ENCODE measurements at places on chromosomes 3 and 15.
A peak's percentile ranks its signal among the peaks of the same experiment; 100 is the strongest.

DNA sequence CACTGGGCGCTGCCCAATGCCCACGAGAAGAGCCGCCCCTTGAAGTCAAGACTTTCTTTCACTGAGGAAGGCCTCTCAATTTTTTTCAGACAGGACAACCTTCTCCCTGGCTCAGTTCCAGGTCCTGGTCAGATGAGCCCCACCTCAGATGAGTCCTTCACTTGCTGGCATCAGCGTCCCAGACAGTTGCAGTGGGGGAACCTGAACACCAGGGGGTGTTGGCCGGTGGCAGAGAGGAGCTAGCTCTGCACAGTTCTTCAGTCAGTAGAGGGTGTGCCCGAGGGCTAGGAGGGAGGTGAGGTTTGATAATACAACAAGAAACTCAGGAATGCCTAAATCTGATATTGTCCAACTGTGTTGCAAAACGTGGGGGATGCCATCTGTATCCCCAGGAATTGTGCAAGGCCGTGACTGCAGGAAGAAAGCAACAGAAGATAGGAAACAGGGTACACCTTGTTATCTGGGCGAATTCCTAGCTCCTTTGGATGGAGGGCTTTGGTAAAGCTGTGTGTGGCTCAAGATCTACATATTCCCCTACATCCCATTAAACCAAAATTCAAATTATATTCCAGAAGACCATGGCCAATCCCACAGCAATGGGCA lies 34.3 kb downstream of the CCR3 start:
- peak; percentile 62 for DNase-seq

- DNase-seq: no peak
Observed at GRCh38 chr15:81781395-81781794, 264.4 kb downstream of the MEX3B start.

- DNase-seq: no peak
Observed at GRCh38 chr3:178645503-178645902, 109.3 kb downstream of the KCNMB2 start.

DNA sequence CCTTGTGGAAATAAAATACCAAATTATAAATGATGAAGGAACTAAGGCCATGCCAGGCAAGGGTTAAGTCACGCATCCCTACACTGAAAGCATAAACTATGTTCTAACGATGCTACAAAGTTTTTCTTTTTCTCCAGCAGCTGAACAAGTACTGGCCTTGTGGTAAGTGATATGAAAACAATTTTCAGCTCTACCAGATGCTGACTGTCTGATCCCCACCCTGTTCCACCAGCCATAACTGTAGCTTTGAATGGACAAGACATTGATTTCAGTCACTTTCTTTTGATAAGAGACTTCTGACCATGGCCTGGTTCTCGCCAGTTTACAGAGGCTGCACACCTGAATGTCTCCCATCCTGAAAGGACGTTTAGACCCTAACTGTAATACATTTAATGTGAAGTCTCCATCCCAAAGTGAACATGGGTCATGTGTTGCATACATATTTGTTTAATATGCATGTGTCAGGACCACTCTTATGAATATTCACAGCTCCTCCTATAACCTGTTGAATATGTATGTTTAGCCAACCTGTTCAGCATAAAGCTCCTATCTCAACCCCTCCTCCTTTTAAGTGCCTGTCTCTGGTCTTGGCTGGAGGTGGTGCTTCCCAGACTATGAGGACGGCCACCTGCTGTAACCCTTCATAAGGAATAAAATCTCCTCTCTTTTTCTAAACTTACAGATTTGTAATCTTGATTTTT lies 33.4 kb downstream of the MASP1 start:
- DNase-seq: no peak

- no peak for DNase-seq
Observed at GRCh38 chr15:80309769-80310384, 57.9 kb upstream of the CTXND1 start.

GRCh38 chr15:53611145-53611920 lies 148.1 kb downstream of the WDR72 start:
- DNase-seq: no peak

DNA sequence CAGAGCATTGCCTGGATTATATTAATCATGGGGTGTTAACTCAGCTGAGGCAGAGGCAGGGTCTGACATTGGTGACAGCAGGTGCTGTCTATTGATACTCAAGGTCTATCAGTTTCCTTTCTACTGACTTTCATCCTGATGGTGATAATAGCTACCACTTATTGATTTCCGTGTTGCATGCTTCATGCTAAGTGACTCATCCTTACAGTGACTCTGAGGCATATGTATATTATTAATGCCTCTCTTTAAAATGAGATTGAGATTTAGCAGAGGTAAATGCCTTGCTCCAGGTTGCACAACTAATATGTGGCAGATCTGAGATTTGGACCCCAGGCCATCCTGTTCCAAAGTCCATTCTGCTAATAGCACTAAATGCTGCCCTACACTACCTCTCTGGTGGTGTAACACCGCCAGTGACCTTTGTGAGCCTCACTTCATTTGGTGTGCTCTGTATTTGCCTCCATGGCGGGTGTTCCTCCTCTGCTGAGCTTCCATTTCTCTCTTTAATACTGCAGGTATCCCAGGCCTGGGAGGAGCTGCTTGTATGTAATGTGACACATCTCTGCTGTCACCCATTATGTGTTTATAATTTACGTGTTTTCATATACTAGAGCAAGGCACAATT lies 50.4 kb downstream of the GPR171 start:
- no peak for DNase-seq

GRCh38 chr3:34938784-34939183 lies 700.5 kb upstream of the ARPP21 start:
- DNase-seq: no peak

DNA sequence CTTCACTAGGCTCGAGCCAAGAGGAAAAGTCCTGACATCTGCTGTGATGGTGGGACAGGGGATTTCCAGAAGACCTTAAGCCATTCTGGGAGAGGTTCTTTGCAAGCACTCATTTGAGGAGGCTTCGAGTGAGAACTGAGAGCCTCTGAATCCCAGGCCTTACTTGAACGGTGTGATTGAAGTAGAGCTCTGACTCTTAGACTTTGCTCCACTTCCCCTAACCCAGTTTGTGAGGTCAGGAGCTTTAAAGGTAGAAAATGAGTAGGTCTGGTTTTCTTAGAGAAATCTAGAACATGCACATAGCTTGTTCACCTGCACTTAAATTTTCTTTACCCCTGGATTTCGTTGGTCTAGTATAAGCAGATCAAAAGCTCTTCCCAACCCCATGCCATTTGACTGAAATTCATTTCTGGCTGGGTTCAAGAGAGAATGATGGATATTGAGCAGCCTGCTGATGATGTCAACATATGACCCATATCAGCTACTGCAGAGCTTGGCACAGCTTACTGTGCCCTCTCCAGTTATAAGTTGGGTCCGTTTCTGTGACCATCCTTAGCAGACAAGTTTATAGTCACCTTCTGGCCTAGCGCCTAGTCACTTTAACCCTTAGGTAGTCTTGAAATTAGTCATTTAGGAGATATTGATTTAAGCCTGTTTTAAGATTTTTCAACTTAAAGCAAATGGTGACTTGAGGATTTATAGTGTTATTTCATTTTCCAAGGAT lies 229.2 kb upstream of the CHRM5 start:
- DNase-seq: no peak

DNA sequence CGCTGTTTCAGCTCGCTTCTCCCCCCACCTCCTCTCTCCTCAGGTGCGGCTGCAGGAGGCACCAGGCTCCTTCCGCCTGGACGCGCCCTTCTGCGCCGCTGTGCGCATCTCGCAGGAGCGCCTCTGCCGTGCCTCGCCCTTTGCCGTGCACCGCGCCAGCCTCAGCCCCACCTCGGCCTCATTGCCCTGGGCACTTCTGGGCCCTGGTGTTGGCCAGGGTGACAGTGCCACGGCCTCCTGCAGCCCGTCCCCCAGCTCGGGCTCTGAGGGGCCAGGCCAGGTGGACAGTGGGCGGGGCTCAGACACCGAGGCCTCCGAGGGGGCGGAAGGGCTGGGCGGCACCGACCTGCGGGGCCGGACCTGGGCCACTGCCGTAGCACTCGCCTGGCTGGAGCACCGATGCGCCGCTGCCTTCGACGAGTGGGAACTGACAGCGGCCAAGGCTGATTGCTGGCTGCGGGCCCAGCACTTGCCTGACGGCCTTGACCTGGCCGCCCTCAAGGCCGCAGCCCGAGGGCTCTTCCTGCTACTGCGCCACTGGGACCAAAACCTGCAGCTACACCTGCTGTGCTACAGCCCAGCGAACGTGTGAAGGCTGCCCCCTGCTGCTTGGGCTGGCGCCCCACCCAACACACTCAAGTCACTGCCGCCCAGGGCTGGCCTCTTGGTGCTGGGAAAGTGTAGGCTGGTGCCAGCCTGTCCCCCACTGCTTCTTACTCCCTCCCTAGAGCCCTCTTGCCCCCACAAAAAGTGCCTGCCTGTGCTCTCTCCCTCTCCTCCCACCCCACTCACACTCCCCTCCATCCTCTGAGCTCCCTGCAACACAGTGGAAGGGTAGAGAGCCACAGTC lies 7.1 kb downstream of the ALG3 start:
- DNase-seq: no peak

- DNase-seq: no peak
Observed at GRCh38 chr15:95291898-95292472, 1038.5 kb upstream of the NR2F2 start.

DNA sequence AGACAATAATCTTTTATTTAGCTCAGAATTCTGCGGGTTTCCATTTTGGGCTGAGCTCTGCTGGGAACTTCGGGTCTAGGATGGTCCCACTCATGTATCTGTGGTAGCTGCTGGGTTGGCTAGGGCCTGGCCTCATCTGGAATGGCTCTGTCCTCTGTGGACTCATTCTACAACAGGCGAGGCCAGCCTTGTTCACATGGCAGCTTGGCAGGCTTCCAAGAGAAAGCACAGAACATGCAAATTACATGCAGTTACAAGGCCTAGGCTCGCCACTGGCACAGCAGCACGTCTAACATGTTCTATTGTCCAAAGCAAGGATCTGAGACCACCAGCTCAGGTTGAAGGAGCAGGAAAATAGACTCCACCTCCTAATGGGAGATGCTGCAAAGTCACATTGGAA lies 431.4 kb downstream of the PDCD6IP start:
- DNase-seq: no peak

GRCh38 chr3:194640829-194641228 lies 7.6 kb upstream of the TMEM44 start:
- no peak for DNase-seq

- no peak for DNase-seq
Observed at GRCh38 chr15:65731926-65732325, 60.2 kb downstream of the DENND4A start.

GRCh38 chr15:101583284-101583683 lies 68.9 kb downstream of the TM2D3 start:
- no peak for DNase-seq

DNA sequence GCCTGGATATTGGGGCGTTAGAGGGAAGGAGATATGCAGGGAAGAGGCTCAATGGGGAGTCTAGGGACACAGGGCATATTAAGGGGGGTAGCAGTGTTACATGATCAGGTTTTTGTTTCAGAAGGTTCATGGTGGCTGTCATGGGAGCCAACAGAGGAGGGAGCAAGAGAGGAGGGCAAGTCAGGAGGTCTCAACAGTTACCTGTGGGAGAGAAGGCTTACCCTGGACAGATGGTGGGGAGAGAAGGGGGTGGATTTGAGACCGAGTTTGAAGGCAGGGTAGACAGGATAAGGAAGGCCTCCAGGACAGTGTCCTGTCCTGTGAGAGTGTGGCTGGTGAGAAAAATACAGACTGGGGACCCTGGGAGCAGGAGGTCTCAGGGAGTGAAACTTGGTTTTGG lies 3.8 kb upstream of the WNT7A start:
- DNase-seq: no peak

DNA sequence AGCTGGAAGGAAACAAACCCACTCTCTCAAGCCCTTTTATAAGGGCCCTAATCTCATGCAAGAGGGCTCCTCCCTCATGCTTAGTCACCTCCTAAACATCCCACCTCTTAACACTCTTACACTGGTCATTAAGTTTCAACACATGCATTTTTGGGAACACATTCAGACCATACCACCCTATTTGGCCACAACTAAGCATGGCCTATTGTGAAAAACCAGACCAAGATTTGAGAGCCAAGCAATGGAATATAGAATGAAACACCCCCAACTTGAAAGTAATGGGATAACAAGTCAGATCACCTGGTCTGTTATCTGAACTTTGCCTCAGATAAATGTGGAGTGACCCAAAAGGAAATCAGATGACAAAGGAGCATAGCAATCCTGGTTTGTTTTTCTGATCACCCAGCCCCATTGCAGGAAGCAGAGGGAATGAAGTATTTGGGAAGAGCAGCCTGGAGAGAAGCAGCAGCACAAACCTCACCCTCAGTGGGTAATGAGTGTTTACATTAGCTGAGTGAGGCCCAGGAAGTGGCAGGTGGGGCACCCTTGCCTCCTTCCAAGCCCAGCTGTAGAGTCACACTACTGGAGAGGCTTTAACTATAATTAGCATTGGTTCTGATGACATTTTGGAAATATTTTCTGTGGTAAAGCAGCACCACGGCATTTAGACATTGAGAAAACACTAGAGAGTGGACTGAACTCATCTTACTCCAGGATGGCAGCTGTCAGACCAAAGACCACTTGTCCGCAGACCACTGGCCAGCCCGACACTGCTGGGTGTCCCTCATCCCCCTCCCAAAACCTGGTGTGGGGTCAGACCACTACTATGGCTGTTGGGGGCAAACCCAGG lies 48.8 kb upstream of the PRTG start:
- DNase-seq: no peak

DNA sequence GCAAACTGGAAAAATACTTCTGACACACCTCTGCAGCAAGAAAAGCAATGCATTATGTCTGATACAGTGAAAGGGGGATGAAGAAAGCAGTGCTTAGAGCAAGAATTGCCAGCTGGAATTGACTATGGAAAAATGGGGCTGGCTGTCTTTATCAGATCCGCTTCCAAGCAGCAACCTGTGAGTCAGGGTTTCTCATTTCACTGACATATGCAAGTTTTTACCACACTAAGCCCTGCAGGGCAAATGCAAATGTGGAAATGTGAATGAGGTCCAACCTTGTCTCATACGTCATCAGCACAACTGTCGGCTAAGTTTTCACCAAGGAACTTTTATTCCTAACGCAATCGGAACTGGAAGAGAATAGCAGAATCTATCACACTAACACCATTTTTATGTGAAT lies 172.5 kb upstream of the GADL1 start:
- no peak for DNase-seq

DNA sequence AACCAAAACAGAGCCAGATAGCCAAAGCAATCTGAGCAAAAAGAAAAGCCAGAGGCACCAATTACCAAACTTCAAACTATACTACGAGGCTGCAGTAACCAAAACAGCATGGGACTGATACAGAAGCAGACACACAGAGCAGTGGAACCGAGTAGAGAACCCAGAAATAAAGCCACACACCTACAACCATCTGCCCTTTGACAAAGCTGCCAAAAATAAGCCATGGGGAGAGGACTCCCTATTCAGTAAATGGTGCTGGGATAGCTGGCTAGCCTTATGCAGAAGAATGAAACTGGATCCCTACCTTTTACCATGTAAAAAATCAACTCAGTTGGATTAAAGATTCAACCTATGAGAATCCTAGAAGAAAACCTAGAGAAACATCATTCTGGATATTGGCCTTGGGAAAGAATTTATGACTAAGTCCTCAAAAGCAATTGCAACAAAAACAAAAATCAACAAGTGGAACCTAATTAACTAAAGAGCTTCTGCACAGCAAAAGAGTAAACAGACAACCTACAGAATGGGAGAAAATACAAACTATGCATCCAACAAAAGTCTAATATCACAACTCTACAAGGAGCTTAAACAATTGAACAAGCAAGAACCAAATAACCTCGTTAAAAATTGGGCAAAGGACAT lies 95.1 kb downstream of the APBA2 start:
- DNase-seq: no peak

GRCh38 chr3:195352895-195353488 lies 82.0 kb upstream of the XXYLT1 start:
- DNase-seq: no peak
